ENCODE measurements at places on chromosomes 2 and 18.
A peak's percentile ranks its signal among the peaks of the same experiment; 100 is the strongest.

- DNase-seq, result no peak
Observed at GRCh38 chr2:234733093-234733489, 218.7 kb upstream of the SH3BP4 start.

- no peak for DNase-seq
Observed at GRCh38 chr2:204026294-204026693, 89.7 kb downstream of the ICOS start.

DNA sequence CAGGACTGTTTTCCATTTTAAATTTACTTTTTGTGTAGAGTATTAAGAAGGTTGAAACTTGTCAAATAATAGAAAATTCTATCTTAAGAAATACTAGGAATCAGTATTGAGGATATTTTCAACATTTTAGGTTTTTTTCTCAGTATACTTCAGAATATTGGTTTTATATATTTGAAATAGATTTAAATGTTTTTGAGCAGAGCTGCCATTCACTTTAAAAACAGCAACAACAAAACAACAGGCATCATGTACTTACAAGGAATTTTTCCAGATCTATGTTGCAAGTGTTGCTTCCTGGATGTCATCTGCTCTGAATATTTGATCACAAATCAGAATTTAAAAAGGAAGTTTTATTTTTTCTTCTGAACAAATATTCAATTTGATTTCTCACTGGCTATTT is 84.4 kb downstream of the DCDC2C start:
- DNase-seq, result no peak

DNA sequence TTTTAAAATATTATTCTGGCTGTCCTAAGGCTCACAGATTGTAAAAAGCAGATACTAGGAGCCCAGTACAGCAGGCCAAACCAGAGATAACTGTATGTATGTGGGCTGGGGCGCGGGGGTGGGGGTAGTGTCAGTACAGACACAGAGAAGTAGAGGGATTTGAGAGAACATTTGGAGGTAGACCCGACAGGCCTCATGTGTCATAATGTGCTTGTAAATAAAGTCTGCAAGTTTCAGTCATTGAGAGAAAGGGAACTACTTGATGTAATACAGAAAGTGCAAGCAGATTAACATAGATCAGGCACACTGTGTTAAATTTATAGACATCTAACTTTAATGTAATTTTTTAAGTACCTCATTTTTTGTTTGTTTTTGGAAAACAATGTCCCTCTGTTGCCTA is 7.4 kb upstream of the POLI start:
- no peak for DNase-seq

GRCh38 chr2:121386707-121387106 is 101.7 kb upstream of the TFCP2L1 start:
- no peak for DNase-seq

DNA sequence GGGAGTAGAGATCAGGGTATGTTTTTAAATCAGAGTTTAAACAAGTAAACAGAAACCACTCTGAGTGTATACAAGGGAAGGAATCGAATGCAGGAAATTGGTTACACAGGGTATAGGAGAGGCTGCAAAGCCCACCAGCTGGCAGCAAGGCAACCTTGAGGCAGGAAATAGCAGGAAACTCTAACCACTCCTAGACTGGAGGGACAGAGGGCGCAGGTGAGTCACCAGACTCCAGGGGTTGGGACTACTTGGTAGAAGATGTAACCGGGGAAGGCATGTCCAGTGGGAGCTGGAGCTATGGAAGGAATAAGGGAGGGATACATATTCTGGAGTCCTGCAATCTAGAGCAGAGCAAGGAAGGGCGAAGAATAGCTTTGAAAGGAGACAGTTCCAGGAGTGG is 152.3 kb downstream of the MEIS1 start:
- peak; percentile 27 for DNase-seq

DNA sequence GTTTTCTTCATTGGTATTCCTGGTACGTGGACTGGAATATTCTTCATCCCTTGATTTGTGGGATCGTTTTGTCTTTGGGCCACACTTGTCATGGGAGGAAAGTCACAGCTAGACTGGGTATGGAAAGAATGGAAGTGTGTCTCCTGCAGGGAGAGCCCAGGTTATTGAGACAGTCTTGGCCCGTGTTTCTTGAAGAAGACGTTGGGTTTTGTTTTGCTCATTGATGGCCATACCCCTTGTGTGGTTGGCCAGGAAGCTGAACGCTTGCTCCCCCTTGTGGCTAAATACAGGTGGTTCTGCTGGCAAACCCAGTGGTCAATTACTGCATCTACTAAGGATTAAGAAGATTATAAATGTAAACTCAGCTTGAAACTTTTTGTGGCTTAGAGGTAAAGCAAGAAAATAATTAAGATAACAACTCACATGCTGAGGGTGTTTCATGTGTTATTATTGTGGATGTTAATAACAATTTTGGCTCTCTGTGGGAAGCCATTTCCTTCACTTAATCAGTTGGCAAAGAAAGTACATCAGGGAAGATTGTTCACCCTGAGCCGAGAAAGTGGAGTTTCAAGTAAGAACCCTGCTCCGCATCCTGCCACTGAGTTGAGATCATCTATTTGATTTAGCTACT is 91.8 kb downstream of the NEDD4L start:
- no peak for DNase-seq

DNA sequence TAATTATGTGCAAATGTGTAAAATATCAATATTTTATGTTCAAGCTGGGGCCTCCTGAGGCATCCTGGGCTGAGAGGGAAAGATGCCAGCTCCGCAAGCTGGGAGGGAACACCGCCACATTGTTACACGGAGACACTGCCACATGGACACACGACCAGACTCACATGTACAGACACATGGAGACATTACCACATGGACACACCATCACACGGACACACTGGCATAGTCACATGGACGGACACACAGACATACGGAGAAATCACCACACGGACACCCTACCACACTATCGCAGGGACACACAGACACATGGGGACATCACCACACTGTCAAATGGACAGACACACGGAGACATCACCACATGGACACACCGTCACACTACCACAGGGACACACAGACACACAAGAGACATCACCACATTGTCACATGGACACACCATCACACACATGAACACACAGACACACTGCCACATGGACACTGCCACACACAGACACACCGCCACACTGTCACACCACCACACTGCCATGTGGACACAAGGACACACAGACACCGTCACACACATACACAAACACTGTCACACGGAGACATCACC is 117.6 kb downstream of the CCDC74A start:
- DNase-seq, result no peak

- DNase-seq, result no peak
Observed at GRCh38 chr2:192196421-192197194, 1.9 kb upstream of the TMEFF2 start.

- DNase-seq, result no peak
Observed at GRCh38 chr2:36287363-36288275, 68.0 kb upstream of the CRIM1 start.

- no peak for DNase-seq
Observed at GRCh38 chr2:109645412-109646184, 31.4 kb downstream of the SOWAHC start.

Measured in right lobe of liver (tissue), 6 donors.